ENCODE measurements at places on chromosomes 5 and 9. TPM values are rescaled to one million over a fixed set of nuclear protein-coding genes. Genes with fewer than 3 reads are reported as not detected.

Gene SPATA31D4
- total RNA-seq, result not detected

Gene TAF1L
- not detected for total RNA-seq

Gene SLC34A1
- 0.09 TPM for total RNA-seq

Gene SHISAL2B
- total RNA-seq, result not detected

Gene ANKRD31
- 0.66 TPM for total RNA-seq

Gene PDLIM4
- 1.4 TPM for total RNA-seq

Gene HRCT1
- not detected for total RNA-seq

Gene CBY3
- total RNA-seq, result 0.91 TPM

Gene LTC4S
- 1.0 TPM for total RNA-seq

Gene SCGB3A2
- not detected for total RNA-seq

Gene ZFP37
- 1.9 TPM for total RNA-seq

Data from CD8-positive, alpha-beta memory T cell (primary cell).